Colonic mucosa (tissue), 4 donors: ENCODE measurements at places on chromosomes 16 and 17.

DNA sequence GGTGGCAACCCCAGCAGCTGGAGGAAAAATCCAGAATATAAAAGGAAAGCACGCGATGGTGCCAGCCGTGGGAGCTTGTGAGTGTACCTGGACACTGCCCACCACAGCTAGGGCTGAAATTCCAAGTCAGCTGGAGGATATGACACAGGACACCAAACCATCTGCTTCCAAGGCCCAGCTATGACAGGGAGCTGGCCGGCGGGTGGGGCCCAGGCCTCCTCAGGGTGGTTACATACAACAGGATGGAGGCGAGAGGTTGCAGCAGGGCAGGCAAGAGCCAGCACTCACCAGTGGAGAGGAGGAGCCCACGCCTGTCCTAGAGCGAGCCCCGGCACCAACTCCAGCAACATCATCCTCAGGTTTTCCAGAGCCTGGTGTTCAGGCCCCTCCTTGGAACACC is 163.2 kb upstream of the RPL38 start:
- DNase-seq = no peak

- no peak for DNase-seq
These were observed 129.7 kb upstream of the CHMP6 start for GRCh38 chr17:80861892-80862291.

GRCh38 chr16:12798846-12799245 is 4.8 kb downstream of the CPPED1 start:
- no peak for DNase-seq

DNA sequence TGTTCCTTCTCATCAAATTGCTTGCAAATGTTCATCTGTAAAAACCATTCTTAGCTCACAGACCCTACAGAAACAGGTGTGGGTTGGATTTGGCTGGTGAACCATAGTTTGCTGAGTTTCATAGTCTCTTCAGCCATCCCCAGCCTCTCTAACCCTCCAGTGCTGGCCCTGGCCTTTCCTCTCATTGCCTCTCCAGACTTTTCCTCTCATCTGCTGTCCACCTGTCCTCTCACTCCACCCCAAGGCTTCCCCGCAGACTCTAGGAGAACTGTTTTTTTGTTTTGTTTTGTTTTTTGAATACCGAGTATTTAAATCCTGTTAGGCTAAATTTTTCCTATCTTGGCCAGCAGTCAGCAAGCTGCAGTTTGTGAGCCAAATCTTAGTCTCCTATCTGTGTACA is 41.1 kb downstream of the MEOX1 start:
- no peak for DNase-seq

GRCh38 chr16:12664164-12664733 is 139.4 kb downstream of the CPPED1 start:
- no peak for DNase-seq

GRCh38 chr16:3173892-3174617 is 13.9 kb upstream of the OR1F1 start:
- DNase-seq = no peak

DNA sequence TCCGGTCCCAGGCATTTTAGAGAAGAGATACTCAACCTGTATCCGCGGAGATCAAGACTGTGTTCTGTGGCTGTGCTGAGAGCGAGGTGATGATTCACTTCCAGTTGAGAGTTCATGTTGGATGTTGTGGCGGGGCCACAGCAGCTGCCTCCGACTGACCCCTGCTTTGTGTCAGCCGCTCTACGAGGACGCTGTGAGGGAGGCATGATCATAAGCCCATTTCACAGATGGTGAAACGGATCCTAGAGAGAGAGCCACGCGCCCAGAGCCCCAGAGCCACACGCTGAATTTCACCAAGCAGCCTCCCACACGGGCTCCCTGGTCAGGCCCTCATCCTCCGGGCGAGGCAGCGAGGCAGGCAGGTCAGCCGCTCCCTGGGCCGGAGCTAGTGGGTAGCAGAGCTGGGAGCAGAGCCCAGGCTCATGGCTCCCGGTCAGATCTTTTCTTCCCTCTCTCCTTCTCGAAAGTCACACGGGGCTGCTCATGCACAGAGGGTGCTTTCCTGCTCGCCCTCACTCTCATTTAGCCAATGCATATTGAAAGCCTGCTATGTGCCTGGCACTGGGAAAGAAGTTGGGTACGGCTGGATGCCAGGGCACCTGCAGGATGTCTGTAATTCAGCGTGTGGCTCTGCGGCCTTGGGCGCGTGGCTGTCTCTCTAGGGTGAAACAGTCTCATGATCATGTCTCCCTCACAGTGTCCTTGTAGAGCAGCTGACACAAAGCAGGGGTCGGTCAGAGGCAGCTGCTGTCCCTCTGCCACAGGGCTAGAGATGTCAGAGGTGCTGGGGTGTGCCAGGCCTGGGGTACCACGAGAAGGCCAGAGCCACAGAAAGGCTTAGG is 155.6 kb upstream of the CHMP6 start:
- no peak for DNase-seq

- DNase-seq = no peak
These were observed 68.8 kb downstream of the GPR139 start for GRCh38 chr16:20004931-20005330.

GRCh38 chr17:4839965-4840892 is 7.1 kb downstream of the MINK1 start:
- DNase-seq = no peak

DNA sequence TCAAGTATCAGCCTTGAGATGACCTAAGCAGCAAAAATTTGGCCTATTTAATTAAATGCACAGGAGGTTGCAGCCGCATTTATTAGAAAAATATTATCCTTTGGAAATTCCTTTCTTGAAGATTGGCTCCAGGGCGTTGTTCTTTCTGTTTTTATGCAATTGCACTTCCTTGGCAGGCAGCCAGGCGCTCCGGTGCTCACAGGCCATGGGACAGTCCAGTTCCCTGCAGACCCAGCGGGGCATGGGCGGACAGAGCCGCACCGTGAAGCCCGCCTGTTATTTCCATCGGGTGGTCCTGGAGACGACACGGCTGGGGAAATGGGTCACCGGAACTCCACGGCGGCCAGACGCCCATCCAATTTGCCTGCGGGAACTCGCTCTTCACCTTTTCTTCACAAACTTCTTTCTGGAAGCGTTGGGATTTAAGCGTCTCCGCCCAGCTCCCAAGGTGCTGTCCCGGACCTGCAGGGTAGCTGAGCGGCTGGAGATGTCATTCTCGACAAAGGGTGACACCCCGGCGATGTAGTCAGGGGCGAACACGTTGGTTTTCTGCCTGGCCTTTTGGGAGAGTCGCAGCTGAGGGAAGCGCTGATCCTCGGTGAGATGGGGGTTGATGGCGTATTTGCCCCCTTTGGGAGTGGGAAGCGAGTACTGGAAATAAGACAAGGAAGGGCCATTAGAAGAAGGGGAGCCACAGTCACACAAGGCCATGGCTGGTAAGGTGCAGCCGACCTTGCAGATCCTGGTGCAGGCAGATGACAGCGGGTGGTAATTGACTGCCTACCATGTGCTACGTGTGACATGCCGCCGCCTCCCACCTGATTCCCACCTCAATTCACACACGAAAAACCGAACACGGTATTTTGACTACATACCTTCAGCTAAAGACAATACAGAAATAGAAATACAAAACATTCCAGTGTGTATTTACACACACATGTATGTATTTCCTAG is 12.5 kb downstream of the NOB1 start:
- peak; percentile 95 for DNase-seq

- DNase-seq = no peak
These were observed 31.5 kb downstream of the MPRIP start for GRCh38 chr17:17073581-17074403.

DNA sequence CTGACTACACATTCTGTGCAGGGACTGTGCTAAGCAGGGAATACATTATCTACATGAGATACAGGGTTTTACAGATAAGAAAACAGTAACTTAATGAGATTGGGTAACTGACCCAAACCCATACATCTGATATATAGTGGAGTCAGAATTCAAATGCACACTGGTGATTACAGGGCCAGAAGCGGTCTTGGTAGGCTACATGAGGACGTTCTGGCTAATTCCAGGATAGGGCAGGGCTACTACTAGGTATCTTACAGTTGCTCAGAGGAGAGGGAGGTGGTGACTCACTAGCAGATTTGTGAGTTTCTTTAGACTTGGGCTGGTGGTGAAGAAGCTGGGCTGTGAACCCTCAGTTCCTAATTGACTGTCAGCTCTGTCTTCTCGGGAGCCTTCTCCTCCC is 21.4 kb downstream of the TRIM16 start:
- DNase-seq = no peak

DNA sequence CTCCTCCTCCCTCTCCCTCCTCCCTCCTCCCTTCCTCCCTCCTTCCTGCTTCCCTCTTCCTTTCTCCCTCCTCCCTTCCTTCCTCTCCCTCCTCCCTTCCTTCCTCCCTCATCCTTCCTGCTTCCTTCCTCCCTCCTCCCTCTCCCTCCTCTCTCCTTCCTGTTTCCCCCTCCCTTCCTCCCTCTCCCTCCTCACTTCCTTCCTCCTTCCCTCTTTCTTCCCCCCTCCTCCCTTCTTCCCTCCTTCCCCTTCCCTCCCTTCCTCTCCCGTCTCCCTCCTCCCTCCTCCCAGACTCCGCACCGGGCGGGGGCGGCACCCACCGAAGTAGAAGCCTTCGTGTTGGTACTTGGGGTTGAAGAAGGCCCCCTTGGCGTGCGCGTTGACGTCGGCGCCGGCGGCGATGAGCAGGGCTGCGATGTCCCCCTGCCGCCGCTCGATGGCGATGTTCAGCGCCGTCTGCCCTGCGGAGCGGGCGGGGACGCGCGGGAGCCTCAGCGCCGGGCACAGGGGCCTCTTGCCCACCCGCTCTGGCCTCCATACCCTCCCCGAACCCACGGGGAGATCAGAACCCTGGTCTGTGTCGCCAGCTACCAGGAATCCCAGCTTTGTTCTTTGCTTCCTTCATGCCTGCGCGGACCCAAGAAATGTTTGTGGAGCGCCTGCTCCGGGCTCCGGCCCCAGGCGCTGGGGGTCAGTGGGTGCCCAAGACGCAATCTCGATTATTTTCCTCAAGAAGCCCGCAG is 22.2 kb downstream of the TRPV3 start:
- DNase-seq = peak; percentile 51
